IPS-NIHi11 (cell line): ENCODE measurements at places on chromosomes 11 and 22.

DNA sequence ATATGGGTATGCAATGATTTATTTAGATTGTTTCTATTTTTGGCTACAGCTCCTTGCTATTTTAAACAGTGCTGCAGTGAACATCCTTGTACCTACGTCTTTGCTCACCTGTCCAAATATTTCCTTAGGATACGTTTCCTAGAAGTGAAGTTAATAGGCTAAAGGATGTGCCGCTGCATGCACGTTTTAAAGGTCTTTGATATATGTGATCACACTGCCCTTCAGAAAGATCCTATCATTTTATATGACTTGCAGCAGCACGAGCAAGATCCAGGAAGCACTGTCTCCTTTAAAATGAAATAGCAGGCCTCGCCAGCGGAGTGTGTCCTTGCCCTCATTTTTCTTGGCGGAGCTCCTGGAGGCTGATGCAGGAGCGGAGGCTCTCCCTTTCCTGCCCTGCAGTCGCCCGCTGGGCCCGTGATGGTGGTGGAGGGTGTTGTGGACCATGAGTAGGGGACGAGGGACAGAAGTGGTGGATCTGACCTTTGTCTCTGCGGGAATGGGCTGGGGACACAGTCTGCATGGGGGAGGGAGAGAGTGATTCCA lies 19.4 kb downstream of the RPS6KA4 start:
- no peak for DNase-seq

GRCh38 chr11:35619855-35620640 lies 1.8 kb downstream of the FJX1 start:
- peak; percentile 72 for DNase-seq

- no peak for DNase-seq
Observed at GRCh38 chr11:44408711-44409470, 99.0 kb upstream of the ALX4 start.

DNA sequence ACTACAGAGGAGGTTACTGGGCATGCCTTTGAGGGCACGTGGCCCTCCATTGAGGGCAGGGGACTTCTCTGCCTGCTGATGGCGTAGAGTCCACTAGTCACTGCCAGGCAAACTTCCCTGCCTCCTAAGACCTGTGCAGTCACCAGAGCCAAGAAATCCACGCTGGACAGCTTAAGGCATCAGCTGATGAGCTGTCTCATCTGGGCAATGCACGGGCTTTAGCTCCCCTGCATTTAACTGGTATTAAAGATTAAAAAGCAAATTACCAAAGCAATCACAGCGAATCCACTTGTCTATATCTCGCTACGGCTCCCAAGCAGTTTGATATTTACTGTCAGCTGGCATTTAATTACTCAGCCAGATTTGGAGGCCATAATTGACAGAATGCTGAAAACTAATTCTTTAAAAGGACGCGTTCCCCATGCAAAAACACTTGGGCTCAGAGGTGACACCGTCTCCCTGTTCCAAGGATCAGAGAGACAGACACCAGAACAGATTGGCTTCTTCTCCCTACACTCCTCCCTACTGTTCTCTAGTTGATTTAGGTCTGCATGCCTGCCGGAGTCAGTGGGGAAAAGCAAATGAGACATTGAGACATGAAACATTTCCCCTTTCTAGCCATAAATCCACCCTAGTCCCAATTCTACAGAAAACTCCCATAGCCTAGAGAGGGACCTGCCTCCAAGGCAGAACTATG lies 68.5 kb downstream of the SPATA19 start:
- DNase-seq: no peak

DNA sequence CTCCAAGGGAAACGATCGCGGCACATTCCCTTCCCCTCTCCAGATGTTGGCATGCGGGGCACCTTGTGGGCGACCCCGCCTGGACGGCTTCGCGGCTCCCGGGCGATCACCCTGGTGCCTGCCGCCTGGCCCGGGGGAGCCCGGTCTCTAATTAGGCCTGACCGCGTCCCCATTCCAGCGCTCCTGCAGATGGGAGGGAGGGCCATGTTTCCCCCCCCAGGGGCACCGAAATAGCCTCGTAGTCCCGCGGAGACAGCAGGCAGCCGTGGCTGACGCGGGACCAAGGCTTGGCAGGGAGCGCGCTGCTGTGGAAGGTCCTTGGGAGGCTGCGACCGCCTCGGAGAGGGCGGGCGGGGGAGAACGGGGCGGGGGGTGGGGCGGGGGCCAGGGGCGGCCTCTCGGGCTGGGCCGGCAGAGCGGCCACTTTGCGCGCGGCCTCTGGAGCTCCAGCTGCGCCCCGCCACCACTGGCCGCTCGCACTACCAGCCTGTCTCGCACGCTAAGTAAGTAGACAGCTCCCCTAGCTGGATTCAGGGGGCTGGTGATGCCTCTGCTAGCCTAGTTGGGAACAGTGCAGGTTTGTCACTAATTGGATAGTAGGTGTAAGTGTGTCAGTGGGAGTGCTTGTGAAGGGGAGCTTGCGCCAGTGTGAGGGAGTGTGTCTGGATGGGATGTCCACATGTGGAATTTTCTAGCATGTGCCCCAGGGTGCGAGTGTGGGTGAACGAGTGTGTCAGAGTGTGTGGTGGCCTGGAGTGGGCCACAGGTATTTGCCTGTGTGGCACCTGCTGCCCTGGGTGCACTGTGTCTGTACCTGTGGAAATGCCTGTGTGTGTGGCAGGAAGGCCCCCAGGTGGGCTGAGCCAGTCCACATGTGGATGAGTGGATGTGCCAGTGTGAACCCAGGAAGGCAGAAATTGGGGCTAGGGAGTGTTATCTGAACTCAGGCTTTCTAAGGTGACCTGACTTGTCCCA lies at the start of gene INSC:
INSC (plus strand) TSS at position 423 of the 975 bp plus-strand sequence. CDS start 34,252 bp downstream, outside the sequence.
- DNase-seq: peak; percentile 72

DNA sequence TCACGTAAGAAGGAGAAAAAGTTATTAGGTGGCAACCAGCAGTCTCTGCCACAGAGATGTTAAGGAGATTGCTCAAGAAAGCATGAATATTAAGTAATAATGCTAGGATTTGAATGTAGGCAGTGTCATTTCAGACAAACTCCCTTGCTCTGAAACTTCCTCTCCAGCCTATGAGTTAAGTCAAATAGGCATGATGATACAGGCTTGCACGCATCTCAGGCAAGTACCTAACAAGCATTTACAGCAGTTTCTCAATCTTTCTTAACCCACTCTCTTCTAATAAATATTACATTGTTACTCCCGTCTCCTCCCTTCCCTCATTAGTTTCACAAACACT lies 72.7 kb downstream of the RAB38 start:
- DNase-seq: no peak

GRCh38 chr11:2691355-2691761 lies 8.4 kb downstream of the KCNQ1OT1 start:
- no peak for DNase-seq

DNA sequence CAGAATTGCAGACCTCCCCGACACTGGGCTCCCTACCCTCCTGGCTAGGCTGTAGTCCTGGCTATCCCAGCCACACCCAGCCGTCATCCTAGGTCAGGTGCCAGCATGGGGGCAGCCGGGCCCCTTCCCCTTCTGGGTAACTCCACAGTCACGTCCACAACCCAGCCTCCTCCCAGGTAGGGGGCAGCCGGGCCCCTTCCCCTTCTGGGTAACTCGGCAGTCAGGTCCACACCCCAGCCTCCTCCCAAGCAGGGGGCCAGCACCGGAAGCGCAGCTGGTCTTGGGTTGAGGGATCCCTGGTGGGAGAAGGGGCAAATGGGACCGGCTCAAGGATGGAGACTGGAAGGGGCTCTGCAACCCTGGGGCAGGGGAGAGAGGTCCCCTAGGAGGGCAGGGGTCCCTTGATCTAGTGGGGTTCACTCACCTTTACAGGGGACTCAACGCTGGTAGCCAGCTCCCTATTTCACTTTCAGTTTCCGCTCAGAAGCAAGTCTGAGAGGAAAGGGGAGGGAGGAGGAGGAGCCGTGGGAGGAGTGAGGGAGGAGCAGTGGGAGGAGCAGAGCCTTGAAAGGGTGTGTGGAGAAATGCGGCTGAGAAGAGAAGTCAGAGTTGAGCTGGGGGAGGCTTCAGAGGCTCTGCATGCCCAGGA lies at the start of gene TRIM21:
TRIM21 (minus strand) TSS at position 494 of the 649 bp plus-strand sequence. CDS start 3,293 bp downstream, outside the sequence.
- DNase-seq: peak; percentile 84

DNA sequence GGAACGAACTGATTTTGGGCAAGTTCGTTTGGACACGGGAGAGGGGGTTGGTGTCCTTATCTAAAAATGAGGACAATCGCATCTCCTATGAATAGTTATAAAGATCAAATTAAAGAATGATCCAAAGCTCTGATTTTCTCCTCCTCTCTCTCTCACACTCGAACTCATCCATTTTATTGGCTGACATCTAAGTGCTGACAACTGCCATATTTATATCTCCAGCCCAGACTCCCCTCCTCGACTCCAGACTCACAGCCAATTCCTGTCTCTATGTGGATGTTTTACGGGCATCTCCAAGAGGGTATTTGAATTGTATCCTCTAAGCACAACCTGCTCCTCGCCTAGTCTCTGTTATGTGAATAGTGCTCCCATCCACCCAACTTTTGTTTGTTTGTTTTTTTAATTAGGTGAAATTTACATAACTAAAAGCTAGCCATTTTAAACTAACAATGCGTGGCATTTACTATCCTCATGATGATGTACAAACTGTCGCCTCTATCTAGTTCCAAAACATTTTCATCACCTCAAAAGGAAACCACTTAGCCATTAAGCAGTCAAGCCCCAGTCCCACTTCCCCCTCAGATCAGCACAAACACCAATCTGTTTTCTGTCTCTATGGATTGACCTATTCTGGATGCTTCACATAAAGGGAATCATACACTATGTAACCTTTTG lies 4.0 kb downstream of the SYN3 start:
- DNase-seq: no peak

DNA sequence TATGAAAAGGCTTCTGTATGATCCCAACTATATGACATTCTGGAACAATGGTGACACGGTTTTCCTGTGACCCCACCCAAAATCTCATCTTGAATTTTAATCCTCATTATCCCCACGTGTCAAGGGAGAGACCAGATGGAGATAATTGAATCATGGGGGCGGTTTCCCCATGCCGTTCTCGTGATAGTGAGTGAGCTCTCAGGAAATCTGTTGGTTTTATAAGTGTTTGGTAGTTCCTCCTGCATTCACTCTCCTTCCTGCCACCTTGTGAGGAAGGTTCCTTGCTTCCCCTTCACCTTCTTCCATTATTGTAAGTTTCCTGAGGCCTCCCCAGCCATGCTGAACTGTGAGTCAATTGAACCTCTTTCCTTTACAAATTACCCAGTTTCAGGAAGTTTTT lies 53.1 kb upstream of the TSPAN18 start:
- no peak for DNase-seq

DNA sequence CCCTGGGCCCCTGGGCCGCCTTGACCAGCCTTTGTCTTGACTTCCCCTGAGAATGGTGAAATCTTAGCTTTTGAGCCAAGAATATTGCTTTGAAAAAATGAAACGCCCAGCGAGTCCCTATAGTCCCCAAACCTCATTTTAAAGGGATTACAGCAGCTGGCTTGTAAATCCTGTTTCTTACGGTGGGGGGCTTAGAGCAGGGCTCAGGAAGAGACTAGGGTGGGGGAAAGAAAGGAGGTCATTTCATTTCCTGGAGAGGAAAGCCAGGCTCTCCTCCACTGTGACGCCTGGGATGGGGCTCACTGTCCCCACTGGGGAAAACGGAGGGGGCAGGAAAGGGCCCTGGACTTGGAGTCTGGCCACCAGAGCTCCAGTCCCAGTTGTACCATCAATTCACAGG lies 72.2 kb upstream of the ALX4 start:
- no peak for DNase-seq

DNA sequence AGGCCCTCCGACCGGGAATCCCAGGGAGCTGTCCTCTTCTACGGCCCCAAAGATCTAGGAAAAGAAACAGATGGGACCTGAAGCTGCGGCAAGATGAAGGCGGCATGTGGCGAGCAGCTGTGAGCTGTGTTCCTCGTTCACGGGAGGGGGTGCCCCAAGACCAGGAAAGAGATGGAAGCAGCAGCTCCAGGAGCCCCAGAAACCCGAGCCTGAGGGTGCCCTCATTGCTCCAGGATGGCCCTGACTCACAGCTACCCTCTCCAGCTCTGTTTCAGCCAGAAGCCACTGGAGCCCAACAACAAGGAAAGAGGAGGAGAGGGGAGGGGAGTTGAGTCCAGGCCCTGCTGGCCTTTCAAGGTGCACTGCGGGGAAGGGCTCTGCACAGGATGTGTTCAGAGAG lies 23.7 kb upstream of the NAP1L4 start:
- DNase-seq: no peak

- no peak for DNase-seq
Observed at GRCh38 chr22:45972091-45972888, 4.7 kb downstream of the WNT7B start.

DNA sequence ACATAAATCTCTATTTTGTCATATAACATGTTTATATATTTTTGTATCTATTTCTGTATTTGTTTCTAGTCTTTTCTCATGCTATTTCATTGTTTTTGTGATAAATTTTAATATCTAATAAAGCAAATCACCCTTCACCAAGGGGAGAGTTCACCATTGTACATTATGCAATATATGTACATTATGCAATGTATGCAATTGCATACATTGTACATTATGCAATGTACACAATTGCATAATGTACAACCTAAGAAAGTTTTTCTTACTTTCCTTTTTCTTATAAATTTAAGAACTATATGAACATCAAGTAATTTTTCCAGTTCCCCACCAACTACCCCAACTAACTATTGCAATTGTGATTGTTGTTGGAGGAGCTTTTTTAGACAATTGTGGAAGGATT lies 44.1 kb upstream of the GLYATL2 start:
- DNase-seq: no peak

DNA sequence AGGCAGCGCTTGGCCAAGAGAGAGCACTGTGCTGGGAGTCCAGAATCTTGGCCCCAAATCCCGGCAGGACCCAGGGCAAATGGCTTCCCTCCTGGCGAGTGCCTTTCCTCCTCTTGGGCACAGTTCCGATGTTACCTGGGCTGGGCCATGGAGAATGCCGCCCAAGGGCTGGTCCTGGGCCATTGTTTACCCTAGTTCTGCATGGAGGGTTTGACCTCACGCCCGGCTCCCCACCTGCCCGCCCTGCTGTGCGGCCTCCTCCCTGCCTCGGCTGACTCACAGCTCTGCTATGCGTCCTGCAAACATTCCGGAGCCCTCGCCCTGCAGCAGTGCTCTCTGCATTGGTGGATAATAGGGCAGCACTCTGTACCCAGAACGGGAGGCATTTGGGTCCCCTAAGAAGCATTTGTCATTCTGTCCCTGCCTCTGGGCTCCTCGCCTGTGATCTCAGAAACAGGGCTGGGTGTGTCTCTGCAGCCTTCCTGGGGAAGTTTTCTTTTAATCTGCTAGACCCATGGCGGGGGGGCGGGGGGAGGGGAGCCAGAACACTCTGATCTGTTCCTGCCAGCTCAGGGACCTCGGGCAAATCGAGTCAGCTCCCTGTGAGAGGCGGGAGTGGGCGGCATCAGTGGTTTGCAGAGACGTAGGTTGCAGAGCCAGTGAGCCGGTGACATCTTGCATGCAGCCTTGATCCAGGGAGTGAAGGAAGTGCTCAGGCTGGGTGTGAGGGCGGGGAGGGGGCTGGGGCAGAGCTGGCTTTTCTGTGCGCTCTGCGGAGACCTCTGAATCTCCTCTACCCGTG lies 32.9 kb upstream of the SMIM38 start:
- DNase-seq: peak; percentile 89
